ENCODE measurements at places on chromosomes 3 and 15.

GRCh38 chr15:39616731-39617455 lies 36.0 kb downstream of the THBS1 start:
- no peak for DNase-seq

GRCh38 chr3:64743156-64743886 lies 55.5 kb upstream of the ADAMTS9 start:
- DNase-seq = no peak

DNA sequence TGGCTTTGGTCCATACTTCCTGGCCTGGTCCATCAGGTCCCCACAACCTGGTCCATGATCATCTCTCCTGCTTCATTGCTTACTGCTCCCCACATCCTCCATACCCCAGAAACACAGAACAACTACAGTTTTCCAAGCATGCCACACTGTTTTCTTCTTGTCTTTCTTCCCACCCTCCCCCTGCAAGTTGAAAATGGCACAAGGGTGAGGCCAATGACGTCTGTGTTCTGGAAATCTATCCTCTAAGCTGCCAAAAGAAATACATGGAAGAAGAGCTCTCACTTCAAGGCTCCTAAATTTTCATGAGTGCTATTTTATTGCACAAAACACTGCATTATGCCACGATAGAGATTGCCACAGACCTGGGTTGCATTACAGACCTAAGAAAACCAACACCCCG lies 404.4 kb downstream of the VPS13C start:
- DNase-seq = no peak

DNA sequence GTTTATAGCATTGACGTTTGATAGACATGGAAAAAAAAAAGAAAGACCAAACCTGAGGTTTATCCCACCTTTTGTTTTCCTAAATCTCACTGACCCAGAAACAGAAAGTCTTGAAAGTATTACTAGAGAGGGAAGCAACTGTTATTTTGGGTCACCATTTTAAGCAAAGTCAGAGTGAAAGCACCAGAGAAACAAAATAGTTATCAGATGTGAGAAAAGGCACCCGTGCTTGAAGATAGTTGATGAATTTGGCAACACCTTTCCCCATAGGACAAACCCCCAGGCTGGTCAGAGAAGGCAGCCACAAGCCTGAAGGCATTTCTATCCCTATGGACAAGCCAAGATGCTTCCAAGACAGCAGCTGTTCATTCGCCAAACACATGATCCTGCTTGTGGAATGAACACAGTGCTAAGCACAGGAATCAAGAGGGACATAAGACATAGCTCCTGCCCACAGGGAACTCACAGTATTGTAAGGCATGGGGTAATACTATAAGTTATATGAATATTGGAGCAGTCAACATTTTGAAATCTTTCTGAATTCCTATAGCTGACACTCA lies 170.9 kb downstream of the ERC2 start:
- DNase-seq = no peak

GRCh38 chr15:64146041-64146440 lies 5.5 kb upstream of the SNX22 start:
- DNase-seq = no peak

- DNase-seq = no peak
Measured at GRCh38 chr15:62896969-62897486, 145.5 kb upstream of the TPM1 start.

DNA sequence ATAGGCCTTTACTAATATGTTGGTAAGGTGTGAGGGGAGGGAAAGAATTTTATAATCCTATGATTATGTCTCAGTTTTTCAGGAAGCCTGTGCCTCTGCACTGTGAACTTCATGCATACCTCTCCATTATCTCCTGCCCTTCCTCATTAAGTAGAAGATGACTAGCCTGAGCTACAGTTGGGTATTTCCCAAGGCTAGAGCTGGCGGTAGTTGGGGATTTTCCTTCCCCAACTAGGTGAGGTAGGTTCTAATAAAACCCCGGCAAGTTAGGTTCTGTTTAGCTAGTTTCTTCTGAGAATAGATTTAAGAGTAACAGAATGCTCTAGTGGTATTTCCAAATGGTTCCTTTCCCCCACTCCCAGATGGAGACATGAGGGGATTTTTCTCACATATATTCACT lies 414.5 kb downstream of the GRM7 start:
- no peak for DNase-seq

- no peak for DNase-seq
Measured at GRCh38 chr15:60612400-60613048, 133.6 kb upstream of the ICE2 start.

- DNase-seq = no peak
Measured at GRCh38 chr3:196225086-196225485, 8.8 kb downstream of the SLC51A start.

GRCh38 chr3:45035441-45036301 lies 9.6 kb downstream of the CLEC3B start:
- DNase-seq = peak; percentile 19
